ENCODE measurements at places on chromosomes 11 and 22.

- ATAC-seq, result no peak
Measured at GRCh38 chr11:113256431-113257202, 57.8 kb upstream of the TTC12 start.

GRCh38 chr11:13160346-13160745 lies 117.2 kb upstream of the BMAL1 start:
- no peak for ATAC-seq

DNA sequence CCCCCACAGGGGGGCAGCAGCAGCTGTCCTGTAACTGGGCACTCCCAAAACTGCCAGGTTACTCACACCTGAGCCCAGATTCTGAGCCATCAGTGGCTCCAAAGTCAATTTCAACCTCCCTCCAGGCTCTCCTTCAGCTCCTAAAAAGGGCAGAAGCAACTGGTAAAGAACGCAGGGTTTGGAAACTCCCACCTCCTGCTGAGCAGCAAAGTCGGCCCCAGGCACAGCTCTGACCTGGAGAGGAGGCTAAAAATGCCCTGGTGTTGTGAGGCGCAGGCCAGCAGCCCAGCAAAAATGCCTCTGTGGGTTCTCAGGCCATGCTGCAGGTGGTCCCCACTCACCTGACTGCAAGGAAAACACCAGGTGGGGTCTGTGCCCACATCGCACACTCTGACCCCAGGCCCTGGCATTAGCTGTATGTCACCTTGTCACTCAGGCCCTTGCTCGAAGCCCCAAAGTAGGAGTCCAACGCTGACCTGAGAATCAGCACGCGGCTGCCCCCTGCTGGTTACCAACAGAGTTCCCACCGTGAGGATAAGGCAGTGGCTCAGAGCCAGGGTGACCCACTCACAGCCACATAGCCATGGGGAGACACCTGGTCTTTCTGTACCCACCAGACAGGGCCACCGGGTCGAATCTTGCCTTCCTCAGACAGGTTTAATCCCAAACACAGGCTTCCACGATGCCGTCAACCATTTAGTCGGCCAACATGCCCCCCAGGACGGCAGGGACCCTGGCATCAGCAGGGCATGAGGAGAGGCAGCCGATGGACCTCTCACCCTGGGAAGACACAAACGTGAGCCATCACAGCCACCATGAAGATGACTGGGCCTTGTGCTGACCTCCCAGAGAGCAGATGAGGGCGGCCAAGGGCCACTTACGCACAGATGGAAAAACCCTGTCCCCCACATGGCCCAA lies 11.1 kb downstream of the POLR3H start:
- ATAC-seq, result peak; percentile 81

GRCh38 chr11:129236850-129237249 lies 44.7 kb upstream of the ARHGAP32 start:
- no peak for ATAC-seq

- peak; percentile 1 for ATAC-seq
Measured at GRCh38 chr11:34104680-34105078, 750 bp upstream of the NAT10 start.

Measured in SK-N-SH treated with all-trans-retinoic acid at 6 μM for 48 hours (cell line).